ENCODE measurements at places on chromosomes 6 and 20. TPM values are rescaled to one million over a fixed set of nuclear protein-coding genes. Genes with fewer than 3 reads are reported as not detected.

- DNase-seq = no peak
- H3K36me3 ChIP-seq = no peaks in the 10 kb centered on the region
- no peak overlapping the region for H3K27ac ChIP-seq
- no peaks in the 10 kb centered on the region for H3K27me3 ChIP-seq
- H3K4me3 ChIP-seq = no peak overlapping the region
- H3K4me1 ChIP-seq = peaks cover 10% of the 10 kb centered on the region
These were observed 1166.8 kb upstream of the CITED2 start for GRCh38 chr6:140541288-140541687.

- no peaks in the 10 kb centered on the region for H3K4me1 ChIP-seq
- no peak overlapping the region for H3K4me3 ChIP-seq
- no peak for DNase-seq
- H3K36me3 ChIP-seq = no peaks in the 10 kb centered on the region
These were observed 15.3 kb downstream of the NTSR1 start for GRCh38 chr20:62723768-62724450.

DNA sequence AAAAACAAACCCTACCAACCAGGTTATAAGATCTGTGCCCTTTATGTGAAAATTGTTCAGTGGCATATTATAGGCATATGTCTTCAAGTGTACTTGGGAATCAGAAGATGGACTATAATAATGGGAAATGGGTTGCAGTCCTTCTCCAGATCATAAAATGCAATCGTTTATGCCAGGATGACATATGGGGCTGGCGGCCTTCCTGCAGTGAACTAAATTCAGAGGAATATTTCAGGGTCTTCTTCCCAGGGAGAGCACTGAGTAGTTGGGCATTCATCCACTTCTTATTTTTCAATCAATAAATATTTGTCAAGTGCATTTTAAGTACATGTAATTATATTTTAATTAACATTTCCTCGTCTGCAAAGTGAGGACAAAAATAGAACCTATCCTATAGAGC, 176.2 kb upstream of the CNR1 start:
- H3K4me3 ChIP-seq = no peak overlapping the region
- no peak for DNase-seq
- no peak overlapping the region for H3K27ac ChIP-seq
- H3K27me3 ChIP-seq = no peaks in the 10 kb centered on the region

DNA sequence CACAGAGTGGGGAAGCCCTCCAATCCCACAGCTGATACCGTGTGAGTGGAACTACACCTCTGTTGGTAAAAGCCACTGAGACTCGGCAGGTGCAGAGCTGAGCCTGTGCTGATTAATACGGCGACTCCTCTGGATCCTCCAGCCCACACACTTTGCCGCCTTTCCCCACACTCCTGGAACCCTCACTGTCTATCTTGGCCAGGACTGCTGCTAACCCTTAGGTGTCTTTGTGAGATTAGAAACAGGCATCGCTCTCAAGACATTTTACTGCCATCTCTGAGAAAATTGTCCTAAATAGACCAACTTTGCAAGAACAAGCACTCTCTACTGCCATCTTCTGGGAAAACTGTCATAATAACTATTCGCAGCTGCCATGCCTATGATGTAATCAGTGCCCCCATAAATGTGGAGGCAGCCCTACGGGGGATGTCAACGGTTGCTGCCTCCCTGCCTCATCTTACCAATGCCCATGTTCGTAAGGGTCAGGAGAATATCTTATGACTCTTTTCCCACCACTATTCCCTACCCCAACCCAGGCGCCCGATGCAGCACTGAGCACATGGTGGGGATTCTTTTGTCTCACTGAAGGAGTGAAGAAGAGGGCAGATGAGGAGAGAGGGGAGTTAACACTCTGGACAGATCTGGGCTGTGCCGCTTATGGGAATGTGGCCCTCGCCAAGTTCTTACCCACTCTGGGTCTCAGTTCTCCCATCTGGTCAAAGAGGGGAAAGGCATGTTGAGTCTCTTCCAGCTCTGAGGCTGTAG, 26.1 kb upstream of the KCNB1 start:
- peaks cover 41% of the 10 kb centered on the region for H3K4me1 ChIP-seq
- H3K27me3 ChIP-seq = no peaks in the 10 kb centered on the region
- no peak overlapping the region for H3K4me3 ChIP-seq
- peak overlapping the region; percentile 73 for H3K27ac ChIP-seq

The SASH1 gene
- total RNA-seq = 42.4 TPM

DNA sequence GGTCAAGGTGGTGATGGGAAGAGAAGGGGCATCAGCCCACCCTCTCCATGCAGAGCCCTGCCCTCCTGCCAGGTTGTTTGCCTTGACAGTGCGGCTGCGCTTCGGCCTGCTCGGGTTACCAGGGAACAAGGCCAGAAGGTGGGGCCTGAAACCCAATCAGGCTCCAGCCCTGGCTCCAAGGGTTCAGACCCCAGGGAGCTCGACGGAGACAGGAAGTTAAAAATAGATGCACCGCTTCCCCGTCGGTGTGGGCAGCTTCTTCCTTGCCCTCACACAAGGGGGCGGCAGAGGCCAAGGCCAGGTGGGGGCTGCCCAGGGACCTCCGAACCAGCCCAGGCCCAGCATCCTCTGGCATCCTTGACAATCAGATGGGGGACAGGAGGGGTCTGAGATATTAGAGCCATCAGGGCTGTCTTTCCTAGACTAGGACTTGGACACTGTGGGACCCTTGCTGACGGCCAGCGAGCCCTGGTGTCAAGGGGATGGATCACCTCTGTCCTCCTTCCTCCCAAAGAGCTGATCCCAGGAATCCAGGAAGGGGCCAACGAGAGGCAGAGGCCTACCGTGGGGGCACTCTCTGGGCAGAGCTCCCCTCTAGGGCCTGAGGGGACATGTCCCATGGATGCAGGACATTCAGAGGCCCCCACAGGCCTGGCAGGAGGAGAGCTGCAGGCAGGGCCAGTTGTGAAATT, 65.2 kb downstream of the RIPOR3 start:
- DNase-seq = peak; percentile 76
- peaks cover 13% of the 10 kb centered on the region for H3K4me1 ChIP-seq
- H3K4me3 ChIP-seq = no peak overlapping the region
- H3K27me3 ChIP-seq = no peaks in the 10 kb centered on the region
- H3K36me3 ChIP-seq = no peaks in the 10 kb centered on the region

GRCh38 chr6:8006208-8006607, 58.0 kb downstream of the BLOC1S5 start:
- H3K36me3 ChIP-seq = no peaks in the 10 kb centered on the region
- H3K4me1 ChIP-seq = no peaks in the 10 kb centered on the region
- H3K27me3 ChIP-seq = no peaks in the 10 kb centered on the region
- no peak for DNase-seq
- H3K4me3 ChIP-seq = no peak overlapping the region

- H3K27me3 ChIP-seq = no peaks in the 10 kb centered on the region
- H3K4me1 ChIP-seq = no peaks in the 10 kb centered on the region
- no peak overlapping the region for H3K27ac ChIP-seq
- H3K4me3 ChIP-seq = no peak overlapping the region
- H3K36me3 ChIP-seq = no peaks in the 10 kb centered on the region
These were observed 183.9 kb downstream of the DLL1 start for GRCh38 chr6:170106906-170107525.

DNA sequence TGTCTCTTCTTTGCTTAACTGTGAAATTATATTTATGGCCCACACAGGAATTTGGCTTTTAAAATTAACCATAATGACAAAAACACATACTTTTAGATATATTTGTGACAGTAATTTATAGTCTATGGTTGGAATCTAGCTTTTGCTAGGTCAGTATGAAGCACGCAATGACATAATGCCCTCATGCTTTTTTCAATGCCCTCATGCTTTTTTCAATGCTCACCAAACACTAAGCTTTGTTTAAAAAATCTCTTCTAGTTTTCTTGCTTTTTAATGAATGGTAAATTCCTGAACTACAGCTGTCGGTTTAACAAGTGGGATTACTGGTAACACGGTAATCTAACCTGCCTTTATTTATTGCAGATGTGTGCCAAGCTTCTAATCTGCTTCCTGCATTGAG, 12.7 kb downstream of the CCN6 start:
- H3K4me1 ChIP-seq = no peaks in the 10 kb centered on the region
- H3K36me3 ChIP-seq = no peaks in the 10 kb centered on the region
- no peak overlapping the region for H3K27ac ChIP-seq
- H3K27me3 ChIP-seq = no peaks in the 10 kb centered on the region

GRCh38 chr6:133092771-133093170, 148.4 kb upstream of the EYA4 start:
- no peak for DNase-seq
- no peak overlapping the region for H3K27ac ChIP-seq
- no peak overlapping the region for H3K4me3 ChIP-seq
- H3K27me3 ChIP-seq = no peaks in the 10 kb centered on the region

GRCh38 chr20:25547999-25548398, 37.3 kb downstream of the NINL start:
- no peak overlapping the region for H3K27ac ChIP-seq
- no peak for DNase-seq
- H3K27me3 ChIP-seq = no peaks in the 10 kb centered on the region
- no peaks in the 10 kb centered on the region for H3K36me3 ChIP-seq
- H3K4me3 ChIP-seq = no peak overlapping the region

DNA sequence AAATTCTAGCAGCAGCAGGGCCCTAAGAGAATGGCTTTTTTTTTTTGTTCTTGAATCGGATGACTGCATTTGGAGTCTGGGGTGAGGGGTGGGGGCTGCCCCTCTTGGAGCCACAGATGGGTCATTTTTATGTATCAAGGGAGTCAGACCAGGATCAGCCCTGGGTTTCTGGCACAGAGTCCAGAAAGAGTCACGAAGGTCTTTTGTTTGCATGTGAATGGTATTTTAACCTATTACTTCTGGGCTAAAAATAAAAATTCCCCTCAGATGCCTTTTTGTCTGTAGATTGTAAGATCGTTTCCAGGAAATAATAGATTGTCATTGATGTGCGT, 72.5 kb downstream of the PHACTR3 start:
- no peak for DNase-seq
- H3K27ac ChIP-seq = no peak overlapping the region
- H3K4me3 ChIP-seq = no peak overlapping the region
- H3K36me3 ChIP-seq = no peaks in the 10 kb centered on the region

The LIME1 gene
- 2.0 TPM for total RNA-seq

DNA sequence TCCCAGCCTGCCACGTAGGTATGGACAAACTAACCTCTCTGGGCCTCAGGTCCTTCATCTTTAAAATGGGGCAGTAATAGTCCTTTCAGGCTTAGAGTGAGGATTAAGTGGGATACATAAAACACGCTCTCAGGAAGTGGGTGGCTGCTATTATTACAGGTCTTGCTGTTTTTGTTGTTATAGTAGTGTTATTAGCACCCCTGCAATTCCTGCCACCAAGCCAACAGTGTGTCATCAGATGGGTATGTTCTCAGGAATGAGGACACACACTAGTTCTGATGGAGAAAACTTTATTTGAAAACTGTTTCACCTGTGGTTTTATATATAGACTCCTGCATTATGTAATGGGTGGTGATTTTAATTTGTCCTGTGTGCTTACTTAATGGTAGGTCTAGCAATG, 131.7 kb downstream of the LRRC1 start:
- H3K36me3 ChIP-seq = no peaks in the 10 kb centered on the region
- H3K4me3 ChIP-seq = no peak overlapping the region
- DNase-seq = no peak
- no peaks in the 10 kb centered on the region for H3K27me3 ChIP-seq

GRCh38 chr20:36663031-36663430, 17.0 kb upstream of the SLA2 start:
- no peak overlapping the region for H3K27ac ChIP-seq
- no peak for DNase-seq
- H3K36me3 ChIP-seq = peaks cover 3% of the 10 kb centered on the region
- no peaks in the 10 kb centered on the region for H3K27me3 ChIP-seq

GRCh38 chr6:11263291-11263775, 30.9 kb upstream of the NEDD9 start:
- no peaks in the 10 kb centered on the region for H3K36me3 ChIP-seq
- peaks cover 18% of the 10 kb centered on the region for H3K4me1 ChIP-seq
- H3K27ac ChIP-seq = peak overlapping the region; percentile 67
- no peak overlapping the region for H3K4me3 ChIP-seq
- H3K27me3 ChIP-seq = no peaks in the 10 kb centered on the region

DNA sequence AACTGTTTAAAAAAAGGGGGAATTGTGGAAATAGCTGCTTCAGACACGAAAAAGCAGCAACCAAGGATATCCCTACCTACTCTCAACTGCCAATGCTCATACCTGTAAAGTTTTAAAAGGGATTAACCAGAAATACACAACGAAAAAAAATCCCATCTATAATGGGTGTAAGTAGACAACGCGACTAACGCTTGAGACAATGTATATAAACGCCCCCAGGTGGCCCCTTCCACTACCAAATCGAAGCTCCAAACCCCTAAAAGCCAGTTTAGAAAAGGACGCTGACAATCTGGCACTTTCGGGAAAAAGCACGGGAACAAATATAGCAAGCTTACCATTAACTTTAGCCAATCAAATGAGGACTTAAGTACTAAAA, 94.5 kb upstream of the BTN3A2 start:
- no peak for DNase-seq
- H3K4me3 ChIP-seq = no peak overlapping the region
- no peak overlapping the region for H3K27ac ChIP-seq
- H3K4me1 ChIP-seq = peaks cover 5% of the 10 kb centered on the region
- H3K36me3 ChIP-seq = no peaks in the 10 kb centered on the region

DNA sequence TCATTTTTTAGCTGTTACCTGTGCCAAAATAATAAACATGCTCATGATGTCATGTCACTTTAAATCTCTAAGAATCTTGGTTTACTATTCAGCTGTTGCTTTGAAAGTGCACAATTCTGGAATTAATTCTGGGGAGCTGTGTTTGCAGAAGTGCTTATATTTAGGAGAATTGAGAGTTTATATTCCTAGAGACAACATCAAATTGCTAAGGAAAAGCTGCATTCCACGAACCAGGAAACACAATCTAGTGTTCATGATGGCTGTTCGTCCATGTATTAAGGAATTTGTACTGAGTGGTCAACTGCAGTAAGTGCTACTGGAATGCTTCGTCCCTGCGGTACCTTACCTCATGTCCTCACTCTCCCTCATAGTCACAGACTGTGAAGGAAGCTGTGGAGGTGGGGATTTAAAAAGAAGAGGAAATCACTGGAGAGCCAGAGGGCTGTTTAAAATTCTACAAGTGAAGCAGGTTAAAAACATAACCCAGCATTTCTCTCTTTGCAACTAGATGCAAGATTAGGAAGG, 161.0 kb downstream of the TRMT11 start:
- no peaks in the 10 kb centered on the region for H3K36me3 ChIP-seq
- H3K4me3 ChIP-seq = no peak overlapping the region
- no peaks in the 10 kb centered on the region for H3K27me3 ChIP-seq
- H3K4me1 ChIP-seq = peaks cover 3% of the 10 kb centered on the region
- DNase-seq = no peak

- H3K4me1 ChIP-seq = no peaks in the 10 kb centered on the region
- H3K36me3 ChIP-seq = no peaks in the 10 kb centered on the region
- H3K4me3 ChIP-seq = no peak overlapping the region
- no peak for DNase-seq
These were observed 12.9 kb downstream of the FARS2 start for GRCh38 chr6:5274231-5274630.

The GLP1R gene
- not detected for total RNA-seq

GRCh38 chr20:11672959-11673358, 244.7 kb upstream of the BTBD3 start:
- H3K4me3 ChIP-seq = no peak overlapping the region
- H3K27me3 ChIP-seq = no peaks in the 10 kb centered on the region
- H3K4me1 ChIP-seq = no peaks in the 10 kb centered on the region
- H3K36me3 ChIP-seq = no peaks in the 10 kb centered on the region

- H3K27ac ChIP-seq = no peak overlapping the region
- H3K4me3 ChIP-seq = no peak overlapping the region
- H3K4me1 ChIP-seq = no peaks in the 10 kb centered on the region
- H3K27me3 ChIP-seq = no peaks in the 10 kb centered on the region
These were observed 14.9 kb upstream of the EFHC1 start for GRCh38 chr6:52405243-52405642.

The SIRPB2 gene
- 0.97 TPM for total RNA-seq

The VSTM2L gene
- 1.6 TPM for total RNA-seq

- H3K4me3 ChIP-seq = no peak overlapping the region
- H3K4me1 ChIP-seq = no peaks in the 10 kb centered on the region
- H3K27ac ChIP-seq = no peak overlapping the region
- H3K36me3 ChIP-seq = no peaks in the 10 kb centered on the region
These were observed 231.3 kb upstream of the MAP3K7 start for GRCh38 chr6:90818163-90818562.
